ENCODE measurements at places on chromosomes 3 and 15.

GRCh38 chr15:90596943-90597342 is 67.2 kb downstream of the CRTC3 start:
- DNase-seq: no peak

GRCh38 chr15:92502930-92503857 is 109.5 kb downstream of the ST8SIA2 start:
- no peak for DNase-seq

- DNase-seq: no peak
These were observed 50.7 kb downstream of the ADAMTS17 start for GRCh38 chr15:100291106-100291505.

DNA sequence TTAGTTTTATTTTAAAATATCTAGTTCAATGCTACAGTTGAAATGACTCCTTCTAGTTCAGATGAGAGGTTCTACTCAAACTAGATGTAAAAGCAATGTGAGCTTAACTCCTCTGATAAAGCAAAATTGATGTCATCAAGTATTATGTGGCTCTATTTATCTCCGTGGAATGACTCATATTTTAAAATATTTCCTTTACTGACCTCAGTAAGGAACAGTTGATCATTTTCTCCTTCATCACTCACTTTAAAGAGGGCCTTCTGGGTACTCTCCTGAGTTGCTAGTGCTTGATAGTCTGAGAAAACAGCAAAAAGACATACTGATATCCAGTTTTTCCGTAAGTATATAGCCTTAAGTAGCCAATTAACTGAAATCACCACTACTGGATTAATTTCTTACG is 1099.3 kb downstream of the ROBO2 start:
- no peak for DNase-seq

- no peak for DNase-seq
These were observed 1.6 kb upstream of the MEGF11 start for GRCh38 chr15:66254951-66255676.

GRCh38 chr3:31531452-31531991 is 1.2 kb upstream of the STT3B start:
- DNase-seq: no peak

- DNase-seq: no peak
These were observed 12.1 kb downstream of the FEZF2 start for GRCh38 chr3:62361261-62361660.

- DNase-seq: no peak
These were observed 20.3 kb downstream of the PDZRN3 start for GRCh38 chr3:73604451-73604850.

DNA sequence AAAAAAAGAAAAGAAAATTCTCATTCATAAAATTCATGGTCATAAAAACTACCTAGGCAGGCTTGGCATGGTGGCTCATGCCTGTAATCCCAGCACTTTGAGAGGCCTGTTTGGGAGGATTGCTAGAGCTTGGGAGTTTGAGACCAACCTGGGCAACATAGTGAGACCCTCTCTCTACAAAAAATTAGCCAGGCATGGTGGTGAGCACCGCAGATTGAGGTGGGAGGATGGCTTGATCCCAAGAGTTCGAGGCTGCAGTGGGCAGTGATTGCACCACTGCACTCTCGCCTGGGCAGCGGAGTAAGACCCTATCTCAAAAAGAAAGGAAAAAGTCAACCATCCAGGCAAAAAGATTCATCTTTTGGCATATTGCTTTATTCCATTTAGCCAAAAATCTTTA is 58.5 kb downstream of the MEIS2 start:
- DNase-seq: no peak

DNA sequence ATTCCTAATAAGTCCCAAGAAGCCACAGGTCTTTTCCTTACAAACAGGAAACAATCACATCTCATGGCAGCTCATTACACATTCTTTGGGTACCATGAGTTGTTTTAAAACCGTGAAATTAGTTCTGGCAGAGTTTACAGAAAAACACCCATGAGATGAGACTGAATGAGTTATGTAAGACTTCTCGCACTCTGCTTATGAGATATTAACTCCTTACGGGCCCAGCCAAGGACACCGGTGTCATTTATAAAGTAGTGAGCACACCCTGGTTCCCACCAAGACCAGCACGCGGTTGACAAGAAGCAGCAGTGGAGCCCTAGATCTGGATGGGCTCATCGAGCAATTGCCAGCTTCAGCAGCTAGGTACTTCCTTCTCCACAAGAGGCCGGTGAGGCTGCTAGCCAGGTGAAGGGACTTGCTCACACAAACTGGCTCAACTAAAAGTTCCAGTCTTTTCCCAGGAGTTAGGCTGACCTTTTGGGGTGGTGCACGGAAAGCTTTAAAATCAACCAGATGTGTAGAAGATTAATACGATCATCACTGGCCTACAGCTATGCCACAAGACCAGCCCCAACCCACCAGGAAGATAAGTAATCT is 318.6 kb upstream of the ICE2 start:
- no peak for DNase-seq

- no peak for DNase-seq
These were observed 248.2 kb upstream of the VEPH1 start for GRCh38 chr3:157751386-157751785.

- no peak for DNase-seq
These were observed 15.1 kb downstream of the TM2D3 start for GRCh38 chr15:101637038-101637437.

DNA sequence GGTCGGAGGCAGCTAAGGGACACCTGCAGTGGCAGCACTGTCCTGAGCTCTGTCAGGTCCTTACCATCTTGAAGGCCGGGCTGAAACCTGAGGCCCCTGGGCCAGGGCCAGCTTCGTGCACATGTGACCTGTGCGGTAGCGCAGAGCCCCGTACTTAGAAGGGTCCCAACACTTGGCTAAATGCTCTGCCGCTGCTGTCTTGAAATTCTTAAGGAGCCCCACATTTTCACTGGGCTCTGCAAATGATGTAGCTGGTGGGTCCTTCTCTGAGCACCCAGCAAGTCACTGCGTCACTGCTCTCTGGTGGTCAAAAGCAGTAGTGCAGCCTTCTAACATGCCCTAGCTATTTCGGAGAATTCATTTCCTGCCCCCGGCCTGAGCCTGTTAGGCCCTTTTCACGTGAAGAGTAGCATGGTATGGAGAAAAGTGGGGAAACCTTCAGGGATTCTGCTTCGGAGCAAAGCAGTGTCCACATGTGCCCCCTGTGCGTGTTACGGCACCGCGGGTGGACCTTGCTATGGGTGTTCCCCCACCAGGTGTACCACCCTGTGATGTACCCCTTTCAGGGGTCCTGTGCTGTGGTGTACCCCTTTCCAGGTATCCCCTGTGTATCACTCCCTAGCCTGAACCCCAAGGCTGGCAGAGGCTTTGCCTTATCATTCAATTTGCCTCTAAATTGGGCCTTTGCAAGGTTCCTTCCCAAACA is 79.7 kb downstream of the TMEM266 start:
- DNase-seq: peak; percentile 74

DNA sequence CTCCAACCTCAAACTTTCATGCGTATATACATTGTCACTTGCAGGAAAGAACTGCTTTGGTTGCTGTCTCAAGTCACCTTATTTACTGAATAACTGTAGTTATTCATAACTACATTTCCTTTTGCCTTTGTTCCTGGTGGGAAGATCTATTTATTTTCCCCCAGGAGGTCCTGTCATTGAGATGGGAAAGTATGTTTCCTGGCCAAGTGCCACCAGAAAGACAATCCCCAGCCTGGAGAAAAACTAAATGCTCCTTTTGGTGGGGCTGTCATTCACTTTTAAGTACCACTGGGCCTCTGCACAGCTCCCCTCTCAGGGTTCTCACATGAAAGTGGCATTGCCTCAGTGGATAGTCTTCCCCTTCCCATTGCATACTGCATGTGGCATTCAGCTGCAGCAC is 59.8 kb downstream of the LRRC3B start:
- no peak for DNase-seq

DNA sequence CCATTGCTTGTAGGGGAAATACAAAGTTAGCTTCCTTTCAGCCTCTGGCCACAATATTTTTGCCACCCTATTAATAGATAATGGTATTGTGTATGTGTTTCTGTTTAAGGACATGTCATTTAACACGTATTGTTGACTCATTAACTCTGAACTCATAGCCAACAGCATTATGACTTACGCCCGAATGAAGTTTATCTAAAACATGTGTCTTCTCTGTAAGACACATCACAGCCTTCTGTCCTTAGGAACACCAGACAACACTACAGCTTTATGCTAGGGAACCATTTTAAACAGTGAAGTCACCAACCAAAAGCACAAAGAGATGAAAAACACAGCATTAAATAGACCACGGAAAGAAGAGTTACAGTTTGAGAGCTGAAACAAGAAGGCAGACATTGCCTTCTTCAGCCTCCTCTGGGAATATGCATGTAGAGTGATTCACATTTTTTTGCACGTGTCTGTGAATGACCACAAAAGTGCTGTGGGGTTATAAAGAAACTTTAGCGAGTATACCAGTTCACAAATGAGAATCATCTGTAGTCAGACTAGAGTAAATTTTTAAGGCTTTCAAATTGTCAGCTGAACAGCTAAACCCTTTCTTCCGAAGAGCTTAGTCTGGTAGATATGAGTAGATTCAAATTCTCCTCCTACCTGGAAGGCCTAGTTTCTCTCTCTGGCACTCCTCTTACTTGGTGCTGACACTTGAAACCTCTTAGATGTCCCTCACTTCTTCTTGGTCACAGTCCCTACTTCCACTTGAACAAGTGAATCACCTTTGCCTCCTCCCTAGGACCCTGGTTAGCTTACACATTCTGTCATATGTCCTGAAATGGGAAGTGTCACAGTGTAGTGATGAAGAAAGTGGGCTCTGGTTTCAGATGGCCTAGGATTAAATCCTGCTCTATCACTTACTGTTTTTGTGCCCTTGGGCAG is 32.2 kb downstream of the MCTP2 start:
- no peak for DNase-seq

DNA sequence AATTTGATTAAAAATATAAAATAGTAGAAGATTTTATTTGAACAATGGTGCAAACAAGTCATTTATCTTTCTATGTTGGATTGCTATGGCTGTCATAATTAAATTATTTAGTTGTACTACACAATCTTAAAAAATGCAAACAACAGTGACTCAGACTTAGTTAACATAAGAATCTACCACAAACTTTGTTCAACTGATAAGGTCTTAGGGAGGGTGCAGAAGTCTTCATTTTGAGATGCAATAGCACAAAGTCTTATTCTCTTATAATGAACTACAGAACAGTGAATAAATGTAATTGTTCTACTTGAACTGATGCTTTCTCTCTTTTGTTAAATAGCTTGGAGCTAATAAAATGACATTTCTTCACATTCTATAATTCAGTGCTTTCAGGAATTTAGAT is 482.8 kb upstream of the NAALADL2 start:
- DNase-seq: no peak

DNA sequence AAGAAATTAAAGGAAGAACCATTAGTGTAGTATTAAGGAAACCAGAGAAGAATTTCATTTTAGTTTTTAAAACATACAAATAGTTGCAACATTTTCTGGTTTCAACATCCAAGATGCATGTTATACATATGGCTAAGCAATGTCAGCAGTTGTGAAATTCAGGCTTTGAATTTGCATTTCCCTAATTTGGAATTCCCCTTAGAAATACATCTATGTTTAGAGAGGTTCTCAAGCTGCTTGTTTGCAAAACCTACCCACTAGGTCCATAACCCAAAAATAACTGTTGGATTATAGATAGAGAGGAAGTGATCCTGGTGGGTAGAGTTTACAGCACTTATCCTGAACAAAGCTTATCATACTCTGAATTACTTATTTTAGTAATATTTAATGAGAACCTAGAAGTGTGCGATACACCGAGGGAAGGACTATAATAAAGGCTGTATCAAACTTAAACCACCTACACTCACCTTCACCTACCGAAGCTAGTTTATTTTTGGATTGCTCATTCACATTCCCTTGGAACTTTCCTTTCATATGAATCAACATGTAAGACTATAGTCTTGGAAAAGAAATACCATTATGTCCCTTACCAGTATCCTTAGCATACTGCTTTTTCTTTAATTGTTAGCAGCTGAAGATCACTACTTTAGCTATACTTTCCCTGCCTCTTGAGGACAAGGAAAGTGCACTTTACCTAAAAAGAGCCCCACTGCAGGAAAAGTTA is 60.6 kb downstream of the CHAC1 start:
- DNase-seq: peak; percentile 8

- DNase-seq: peak; percentile 1
These were observed 25.8 kb downstream of the ALS2CL start for GRCh38 chr3:46667657-46668056.

GRCh38 chr3:114499976-114500375 is 206.1 kb downstream of the TIGIT start:
- DNase-seq: no peak

- DNase-seq: no peak
These were observed 27.4 kb downstream of the SHISA5 start for GRCh38 chr3:48476426-48477053.

- no peak for DNase-seq
These were observed 1.6 kb upstream of the PRKCD start for GRCh38 chr3:53159156-53160060.

GRCh38 chr15:45594319-45594718 is 7.1 kb downstream of the BLOC1S6 start:
- DNase-seq: no peak

DNA sequence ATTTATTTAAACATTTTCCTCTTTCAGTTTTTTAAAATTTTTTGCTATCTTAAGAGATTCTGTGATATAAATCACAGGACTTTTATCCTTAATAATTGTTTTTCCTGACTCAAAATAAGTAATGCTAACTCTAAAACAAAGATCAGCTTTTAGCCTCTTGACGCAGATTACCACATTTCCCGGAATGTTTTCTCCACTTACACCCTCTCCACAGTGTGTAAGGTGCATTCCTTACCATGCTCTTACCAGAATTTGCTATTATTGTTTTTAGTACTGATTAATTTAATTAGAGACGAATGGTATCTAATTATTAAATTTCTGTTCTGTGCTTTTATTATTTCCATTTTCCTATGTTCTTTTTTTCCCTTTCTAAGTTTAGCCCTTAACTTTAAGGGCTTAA is 34.8 kb downstream of the GUCA1C start:
- no peak for DNase-seq

- DNase-seq: no peak
These were observed 455.4 kb upstream of the TBL1XR1 start for GRCh38 chr3:177652556-177653291.

DNA sequence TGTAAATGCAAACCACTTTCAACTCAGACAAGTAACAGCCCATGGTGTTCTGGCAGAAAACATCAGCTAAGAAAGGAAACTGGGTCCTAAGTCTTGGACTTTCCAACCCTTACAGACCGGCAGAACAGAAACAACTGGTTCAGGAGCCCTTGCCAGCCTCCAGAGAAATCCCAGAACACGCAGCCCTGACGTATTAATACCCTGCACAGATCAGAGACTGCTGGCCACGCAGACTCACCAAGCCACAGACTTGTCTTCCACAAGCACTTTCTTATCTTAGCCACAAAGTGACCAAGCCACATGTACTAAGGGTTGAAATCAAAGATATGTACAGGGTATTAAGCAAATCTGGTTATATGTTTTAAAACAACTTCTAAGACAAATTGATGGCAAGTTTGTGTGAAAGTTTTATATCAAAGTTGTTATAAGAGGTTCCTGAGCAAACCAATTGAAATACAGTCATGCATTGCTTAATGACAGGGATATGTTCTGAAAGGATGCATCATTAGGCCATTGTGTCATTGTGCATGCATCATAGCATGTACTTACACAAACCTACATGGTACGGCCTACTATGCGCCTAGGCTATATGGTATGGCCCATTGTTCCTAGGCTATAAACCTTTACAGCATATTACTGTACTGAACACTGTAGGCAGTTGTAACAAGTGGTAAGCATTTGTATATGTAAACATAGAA is 36.8 kb downstream of the BTD start:
- DNase-seq: no peak

- DNase-seq: no peak
These were observed 76.1 kb downstream of the ARNT2 start for GRCh38 chr15:80480171-80480811.
